ENCODE measurements at places on chromosomes 5 and 9.

- no peak for DNase-seq
Observed at GRCh38 chr5:73367650-73368049, 80.9 kb downstream of the FOXD1 start.

DNA sequence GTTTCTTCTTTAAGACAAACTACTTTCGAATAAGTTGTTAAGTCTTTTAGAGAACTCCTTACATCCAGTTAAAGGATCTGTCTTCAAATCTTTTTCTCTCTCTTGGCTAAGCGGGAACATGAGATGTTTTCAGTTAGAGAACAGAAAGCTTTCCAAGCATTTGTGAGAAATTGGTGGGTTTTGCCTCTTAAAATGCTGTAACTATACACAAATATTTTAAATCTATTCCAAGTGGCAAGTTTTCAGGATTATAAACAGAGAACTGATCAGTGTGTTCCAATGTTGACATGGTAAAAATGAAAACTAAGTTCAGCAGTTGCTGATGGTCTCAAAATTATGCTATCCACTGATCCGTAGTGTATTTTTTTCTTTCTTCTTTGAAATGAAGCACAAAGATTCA lies 100.4 kb downstream of the EBF1 start:
- DNase-seq, result no peak

- DNase-seq, result no peak
Observed at GRCh38 chr5:170523142-170523551, 19.3 kb downstream of the KCNIP1 start.

DNA sequence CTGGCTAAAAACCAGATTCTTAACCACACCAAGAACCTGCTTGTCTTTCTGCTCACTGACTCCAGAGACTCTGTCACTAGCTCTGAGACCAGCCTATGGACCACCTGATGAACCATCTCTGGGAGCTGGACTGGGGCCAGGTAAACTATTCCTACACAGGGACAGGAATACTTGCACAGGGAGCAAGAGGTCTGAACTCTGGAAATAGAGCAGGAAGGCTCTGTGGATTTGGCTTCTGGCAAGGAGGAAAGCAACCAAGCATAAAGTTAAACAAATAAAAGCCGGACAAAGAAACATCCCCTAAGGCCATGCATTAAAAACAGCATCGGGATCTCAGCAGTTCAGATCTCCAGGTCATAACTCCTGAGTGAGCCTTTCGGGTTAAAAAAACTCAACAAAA lies 5.6 kb upstream of the SPARC start:
- no peak for DNase-seq

- DNase-seq, result no peak
Observed at GRCh38 chr9:24007185-24007584, 181.1 kb upstream of the ELAVL2 start.

- no peak for DNase-seq
Observed at GRCh38 chr5:79774171-79774854, 84.7 kb downstream of the CMYA5 start.

- DNase-seq, result no peak
Observed at GRCh38 chr5:55935371-55935770, 59.4 kb downstream of the IL6ST start.

All from activated CD8-positive, alpha-beta memory T cell treated with anti-CD3 and anti-CD28 coated beads for 4 hours (primary cell).